ENCODE measurements at places on chromosomes 1 and 21. TPM values are rescaled to one million over a fixed set of nuclear protein-coding genes. Genes with fewer than 3 reads are reported as not detected.

The SLC25A34 gene
- 0.50 TPM for total RNA-seq

The CRNN gene
- not detected for total RNA-seq

DNA sequence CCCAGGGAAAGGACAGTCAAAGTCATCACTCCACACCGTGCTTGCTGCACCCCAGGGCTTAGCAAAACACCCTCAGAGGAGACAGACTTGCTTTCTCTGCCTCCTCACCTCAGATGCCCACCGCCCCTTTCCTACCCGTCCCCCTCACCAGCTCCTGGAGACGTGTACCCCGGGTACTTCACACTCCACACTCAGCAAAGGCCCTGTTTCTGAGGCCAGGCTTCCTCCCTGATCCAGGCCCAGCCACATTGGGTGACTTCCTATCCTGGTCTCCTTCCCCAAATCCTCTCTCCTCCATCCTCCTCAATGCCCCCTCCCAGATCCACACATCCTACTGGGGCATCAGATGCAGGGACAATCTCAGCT is 116.7 kb downstream of the DMRTB1 start:
- no peak for DNase-seq

DNA sequence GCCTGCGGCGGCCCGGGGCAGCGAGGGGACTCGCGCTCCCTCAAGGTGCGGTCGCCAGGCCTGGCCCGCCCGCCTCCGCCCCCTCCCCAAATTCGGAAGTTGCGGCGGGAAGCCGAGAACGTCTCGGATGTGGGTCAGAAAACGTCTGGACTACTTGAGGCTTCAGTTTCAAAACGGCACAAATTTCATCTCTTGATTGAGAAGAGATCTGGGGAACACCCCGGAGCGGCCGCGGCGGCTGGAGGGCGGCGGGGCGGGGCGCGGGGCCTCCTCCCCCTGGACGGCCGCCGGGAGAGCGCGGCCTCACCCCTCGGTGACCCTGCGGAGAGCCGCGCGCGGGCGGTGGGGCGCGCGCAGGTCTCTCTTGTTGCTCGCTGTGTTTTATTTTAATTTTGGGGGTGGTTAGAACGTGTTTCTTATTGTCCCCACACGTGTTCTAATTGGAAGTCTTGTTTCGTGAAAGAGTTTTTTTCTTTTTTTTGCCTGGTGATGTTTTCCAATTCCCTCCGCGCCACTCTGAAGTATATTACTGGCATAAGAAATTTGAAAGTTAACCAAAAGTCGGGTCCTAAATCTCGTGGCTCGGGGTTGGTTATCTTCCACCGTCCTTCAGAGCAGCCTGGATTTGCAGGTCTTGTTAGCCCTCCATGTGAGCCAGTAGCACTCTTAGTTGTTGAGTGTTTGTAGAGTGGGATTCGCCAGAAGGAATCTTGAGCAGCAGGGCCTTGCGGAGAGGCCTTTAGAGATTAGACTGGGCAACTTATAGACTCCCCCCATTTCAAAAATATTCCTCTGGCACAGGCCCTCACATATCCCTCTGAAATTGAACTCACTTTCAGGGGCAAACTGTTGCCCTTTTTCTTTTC is 749 bp downstream of the PCBP3 start:
- DNase-seq = no peak

- DNase-seq = no peak
These were observed 906.0 kb downstream of the ADGRL2 start for GRCh38 chr1:82706741-82707140.

DNA sequence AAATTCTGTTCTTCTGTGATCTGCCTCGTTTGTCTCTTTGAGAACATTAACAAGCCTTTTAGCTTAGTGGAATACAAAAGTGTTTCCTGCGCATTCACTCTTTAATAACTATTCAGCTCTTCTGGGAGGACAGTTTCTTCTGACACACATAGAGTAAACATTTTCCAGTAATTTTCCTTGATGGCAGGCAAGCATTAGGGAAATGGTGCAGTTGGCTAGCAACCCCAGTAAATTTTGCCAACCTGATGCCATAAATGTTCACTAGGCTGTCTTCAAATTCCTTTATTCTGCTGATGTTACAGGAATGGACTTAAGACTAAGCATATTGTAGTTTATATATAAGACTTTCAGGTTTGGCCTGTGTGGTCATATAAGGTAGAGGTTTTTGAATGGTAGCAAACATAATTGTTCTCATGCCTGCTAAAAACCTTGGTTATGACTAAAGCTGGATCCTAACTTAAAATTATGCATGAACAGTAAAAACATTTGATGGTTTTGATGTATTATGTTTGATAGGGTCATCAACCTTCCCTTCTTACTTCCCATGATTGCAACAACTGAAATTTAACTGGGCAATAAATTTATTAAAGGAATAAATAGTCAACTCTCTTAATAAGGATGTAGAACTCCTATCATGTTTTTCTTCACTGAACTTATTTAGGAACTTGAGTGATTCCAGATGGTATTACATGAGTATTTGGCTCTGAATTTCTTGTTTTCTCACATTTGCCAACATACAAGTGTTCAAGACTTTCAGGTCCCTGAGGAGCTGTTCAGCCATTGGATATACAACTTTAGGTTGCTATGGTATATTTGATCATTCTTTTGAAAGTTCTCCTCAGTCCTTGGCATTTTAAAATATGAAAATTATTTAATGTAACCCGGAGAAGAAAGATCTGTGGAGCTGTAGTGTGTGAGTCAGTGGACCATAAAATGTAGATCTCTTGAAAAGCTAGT is 223.4 kb downstream of the FMN2 start:
- DNase-seq = no peak

DNA sequence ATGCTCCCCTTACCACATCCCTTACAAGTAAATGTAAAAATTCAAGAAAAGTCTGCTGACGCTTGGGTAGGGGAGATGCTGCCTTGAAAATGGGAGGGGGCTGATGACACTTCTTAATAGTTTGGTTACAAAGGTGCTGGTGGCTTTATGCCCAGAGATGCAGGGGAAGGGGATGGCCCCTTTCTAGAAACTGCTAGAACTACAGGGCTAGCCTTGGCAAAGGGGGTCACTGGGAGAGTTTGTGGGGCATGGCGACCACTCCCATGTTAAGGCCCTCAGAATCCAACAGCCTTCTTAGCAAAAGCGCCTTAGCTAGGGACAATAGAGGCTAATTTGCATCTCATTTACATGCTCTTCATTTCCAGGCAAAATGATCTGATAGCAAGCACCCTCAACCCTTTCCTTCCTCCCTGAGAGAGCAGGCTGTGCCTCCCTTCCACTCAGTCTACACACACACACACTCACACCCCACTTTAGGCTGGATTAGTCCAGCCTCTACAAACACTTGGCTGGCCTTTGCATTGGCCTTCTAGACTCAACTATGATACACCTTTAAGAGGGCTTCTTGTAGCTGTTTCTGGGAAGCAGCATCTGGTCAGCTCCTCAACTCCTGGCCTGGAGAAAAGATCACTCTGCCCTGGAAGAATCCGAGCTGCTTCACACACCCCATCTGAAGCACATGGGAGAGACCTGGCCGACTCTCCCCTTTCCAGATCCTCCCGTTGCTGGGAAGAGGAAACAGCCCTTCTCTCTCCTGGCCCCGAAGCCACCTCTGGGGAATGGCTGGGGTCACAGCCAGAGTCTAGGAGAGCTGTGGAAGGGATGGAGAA is 1.7 kb downstream of the SEMA6C start:
- DNase-seq = no peak

The S100A1 gene
- total RNA-seq = not detected

- DNase-seq = no peak
These were observed 95.7 kb upstream of the NCAM2 start for GRCh38 chr21:20902511-20902910.
